ENCODE measurements at places on chromosomes 1 and 21.

GRCh38 chr1:156253634-156254033 lies 5.8 kb upstream of the PAQR6 start:
- no peak for DNase-seq

- no peak for DNase-seq
These were observed 614.6 kb upstream of the PLXNA2 start for GRCh38 chr1:208858738-208859137.

DNA sequence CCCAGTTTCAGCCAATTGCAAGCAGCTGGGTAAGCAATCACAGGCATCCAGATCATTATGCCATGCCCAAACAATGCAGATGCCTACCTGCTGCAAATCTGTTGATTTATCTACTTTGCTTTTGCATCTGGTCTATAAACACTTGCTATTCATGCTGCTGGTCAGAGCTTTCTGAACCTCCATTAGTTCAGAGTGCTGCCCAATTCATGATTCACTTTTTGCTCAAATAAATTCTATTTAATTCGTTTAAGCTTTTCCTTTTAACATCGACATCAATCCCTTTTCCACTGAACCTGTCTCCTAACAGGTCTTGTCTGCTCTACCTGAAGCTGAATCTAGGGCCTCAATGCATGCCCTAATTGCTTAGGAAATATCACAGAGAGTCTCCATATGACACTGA lies 99.4 kb upstream of the C1orf87 start:
- no peak for DNase-seq

DNA sequence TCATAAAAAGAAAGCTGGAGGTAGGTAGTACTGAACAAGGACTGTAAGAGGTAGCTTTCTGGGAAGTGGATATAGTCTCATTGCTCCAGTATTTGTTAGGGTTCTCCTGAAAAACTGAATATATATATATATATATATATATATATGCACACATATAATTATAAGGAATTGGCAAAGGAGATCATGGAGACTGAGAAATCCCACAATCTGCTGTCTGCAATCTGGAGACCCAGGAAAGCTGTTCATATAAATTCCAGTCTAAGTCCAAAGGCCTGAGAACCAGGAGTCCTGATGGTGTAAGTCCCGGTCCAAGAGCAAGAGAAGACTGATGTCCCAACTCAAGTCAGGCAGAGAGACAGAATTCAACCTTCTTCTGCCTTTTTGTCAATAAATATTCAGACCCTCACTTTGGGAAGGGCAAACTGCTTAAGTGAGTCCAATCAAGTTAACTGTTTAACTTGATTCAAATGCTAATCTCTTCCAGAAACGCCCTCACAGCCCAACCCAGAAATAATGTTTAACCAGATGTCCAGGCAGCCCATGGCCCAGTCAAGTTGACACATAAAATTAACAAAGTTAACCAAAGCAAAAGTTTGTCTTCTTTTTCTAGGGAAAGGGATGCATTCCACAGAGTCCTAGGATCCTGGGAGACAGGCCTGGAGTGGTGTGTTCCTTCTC lies 225.3 kb upstream of the KAZN start:
- no peak for DNase-seq

GRCh38 chr1:68269637-68270430 lies 37.5 kb upstream of the WLS start:
- DNase-seq, result peak; percentile 52

All from fibroblast of skin of scalp (primary cell).